ENCODE measurements at places on chromosomes 5 and 9. TPM values are rescaled to one million over a fixed set of nuclear protein-coding genes. Genes with fewer than 3 reads are reported as not detected.

CARD6 gene
- total RNA-seq: 1.8 TPM

PRLR gene
- not detected for total RNA-seq

SKIC3 gene
- 93.5 TPM for total RNA-seq

OR1Q1 gene
- total RNA-seq: 1.1 TPM

MSMP gene
- total RNA-seq: 0.88 TPM

DNA sequence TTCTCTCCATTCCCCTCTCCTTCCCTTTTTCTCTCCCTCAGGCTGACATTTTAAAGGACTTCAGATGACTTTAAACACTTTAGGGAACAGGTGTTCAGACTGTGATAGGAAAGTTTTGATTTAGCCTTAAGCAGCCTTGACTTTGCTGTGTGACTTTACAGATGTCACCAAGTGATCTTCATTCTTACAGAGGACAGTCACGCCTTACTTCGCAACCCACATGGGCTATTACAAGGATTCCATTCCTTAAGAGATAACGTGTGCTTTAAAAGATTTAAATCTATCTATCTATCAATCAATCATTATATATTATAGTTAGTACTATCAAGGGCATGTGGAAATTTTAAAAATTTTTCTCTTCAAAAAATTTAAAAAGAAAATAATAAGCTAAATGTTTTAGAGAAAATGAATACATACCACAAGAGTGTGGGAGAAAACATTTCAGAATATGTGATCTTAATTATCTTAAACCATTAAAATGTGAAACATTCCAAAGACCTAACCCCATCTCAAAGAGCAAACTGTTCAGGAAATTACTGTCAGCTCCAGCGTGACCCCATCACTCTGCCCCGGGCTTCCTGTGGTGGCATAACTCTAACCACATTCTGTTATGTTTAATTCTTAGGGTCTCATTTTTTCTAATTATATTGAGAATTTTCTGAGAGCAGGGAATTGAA, 530.5 kb downstream of the SEMA5A start:
- no peaks in the 10 kb centered on the region for H3K36me3 ChIP-seq
- no peaks in the 10 kb centered on the region for H3K27me3 ChIP-seq
- H3K4me1 ChIP-seq: no peaks in the 10 kb centered on the region
- H3K27ac ChIP-seq: no peak overlapping the region
- no peak overlapping the region for H3K4me3 ChIP-seq
- DNase-seq: no peak

DNA sequence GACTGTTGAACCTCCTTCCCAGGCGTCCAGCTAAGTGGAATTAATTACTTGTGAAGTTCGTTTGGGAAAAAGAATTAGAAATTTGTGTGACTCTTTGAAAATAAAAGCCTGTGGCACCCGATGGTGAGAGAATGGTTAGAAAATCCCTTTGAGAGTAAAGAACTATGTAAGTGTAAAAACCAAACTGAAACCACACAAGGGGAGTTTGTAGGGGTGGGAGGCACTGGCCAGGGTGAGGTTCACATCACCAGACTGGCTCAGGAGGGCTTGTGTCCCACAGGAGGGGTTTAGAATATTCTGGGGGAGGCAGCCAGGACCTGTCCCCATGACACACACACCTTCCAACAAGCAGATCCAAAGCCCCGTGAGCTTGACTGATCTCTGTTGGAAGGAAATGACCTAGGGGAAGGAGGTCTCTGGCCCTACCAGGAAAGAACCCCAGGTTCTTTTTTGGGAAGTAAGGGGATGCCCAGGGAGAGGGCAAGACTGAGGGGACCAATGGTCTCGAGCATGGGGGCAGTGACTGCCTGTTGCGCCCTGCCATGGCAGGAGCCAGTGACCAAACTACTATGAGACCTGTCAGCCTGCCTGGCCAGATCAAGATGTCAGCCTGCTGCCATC, 4.3 kb downstream of the SPATA24 start:
- no peaks in the 10 kb centered on the region for H3K36me3 ChIP-seq
- DNase-seq: no peak
- H3K27me3 ChIP-seq: no peaks in the 10 kb centered on the region
- peaks cover 27% of the 10 kb centered on the region for H3K4me1 ChIP-seq

DNA sequence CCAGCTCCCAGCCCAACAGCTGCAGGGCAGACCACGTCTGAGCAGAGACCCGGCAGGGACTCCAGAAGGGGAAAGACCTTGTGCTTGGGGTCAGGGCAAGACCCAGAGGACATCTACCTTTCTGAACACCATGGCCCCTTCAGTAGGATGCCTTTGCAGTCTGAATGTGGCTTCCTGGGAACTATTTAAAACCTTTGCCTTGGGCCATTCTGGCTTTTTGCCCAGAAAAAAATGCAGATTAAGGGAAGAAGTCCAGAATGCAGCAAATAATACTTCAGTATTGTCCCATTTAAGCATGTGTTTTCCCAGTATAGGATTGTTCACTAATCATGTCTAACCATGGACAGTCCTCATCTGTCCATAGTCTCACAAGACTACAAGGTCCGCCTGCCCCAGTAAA, 67.5 kb upstream of the ERCC6L2 start:
- peaks cover 22% of the 10 kb centered on the region for H3K4me1 ChIP-seq
- no peak overlapping the region for H3K4me3 ChIP-seq
- H3K27ac ChIP-seq: no peak overlapping the region
- peaks cover 6% of the 10 kb centered on the region for H3K27me3 ChIP-seq
- DNase-seq: no peak
- peaks cover 4% of the 10 kb centered on the region for H3K36me3 ChIP-seq

DNA sequence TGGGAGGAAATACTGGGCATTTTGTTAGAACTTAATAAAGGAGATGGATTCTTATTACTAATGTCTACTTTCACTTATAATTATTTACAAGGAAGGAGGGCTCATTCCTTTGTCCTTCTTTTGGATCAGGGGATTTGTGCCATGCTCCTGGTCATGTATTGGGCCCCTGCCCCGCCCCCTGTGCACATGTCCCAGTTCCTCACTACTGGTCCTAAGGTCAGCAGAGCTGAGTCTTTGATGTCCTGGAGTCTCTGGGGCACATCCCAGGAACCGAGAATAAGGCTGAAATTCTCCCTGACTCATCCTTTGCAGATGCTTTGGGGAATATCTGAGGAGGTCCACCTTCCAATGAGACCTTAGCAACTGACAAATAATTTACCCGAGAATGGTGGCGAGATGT, 19.6 kb upstream of the TIFAB start:
- no peak overlapping the region for H3K4me3 ChIP-seq
- DNase-seq: no peak
- no peaks in the 10 kb centered on the region for H3K36me3 ChIP-seq
- H3K27ac ChIP-seq: no peak overlapping the region
- no peaks in the 10 kb centered on the region for H3K4me1 ChIP-seq

DNA sequence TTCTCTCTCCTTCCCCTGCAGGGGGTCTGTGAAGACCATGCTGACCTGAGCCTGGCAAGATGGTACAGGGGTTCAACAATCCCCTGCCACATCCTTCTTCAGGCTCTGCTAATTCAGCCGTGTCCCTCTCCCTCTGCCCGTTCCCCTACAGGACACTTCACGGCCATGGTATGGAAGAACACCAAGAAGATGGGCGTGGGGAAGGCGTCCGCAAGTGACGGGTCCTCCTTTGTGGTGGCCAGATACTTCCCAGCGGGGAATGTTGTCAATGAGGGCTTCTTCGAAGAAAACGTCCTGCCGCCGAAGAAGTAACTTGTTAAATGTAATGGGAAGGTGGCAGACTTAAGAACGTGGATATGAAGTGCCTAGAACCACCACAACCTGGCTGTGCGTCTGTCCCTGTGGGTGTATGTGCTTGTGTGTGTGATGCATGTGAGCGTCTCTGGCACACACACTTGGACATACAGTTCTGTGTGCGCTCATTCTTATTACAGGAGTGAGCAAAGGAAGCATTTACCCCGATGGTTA, 6.9 kb upstream of the CCIN start:
- no peak overlapping the region for H3K4me3 ChIP-seq
- H3K27me3 ChIP-seq: no peaks in the 10 kb centered on the region
- no peak for DNase-seq
- H3K4me1 ChIP-seq: peaks cover 20% of the 10 kb centered on the region
- no peak overlapping the region for H3K27ac ChIP-seq

- H3K4me1 ChIP-seq: no peaks in the 10 kb centered on the region
- peaks cover 29% of the 10 kb centered on the region for H3K27me3 ChIP-seq
- no peaks in the 10 kb centered on the region for H3K36me3 ChIP-seq
- no peak overlapping the region for H3K27ac ChIP-seq
- no peak overlapping the region for H3K4me3 ChIP-seq
Measured at GRCh38 chr5:31630931-31631330, 8.0 kb upstream of the PDZD2 start.

GRCh38 chr9:97975376-97975775, 7.8 kb upstream of the ANP32B start:
- H3K27me3 ChIP-seq: no peaks in the 10 kb centered on the region
- H3K4me1 ChIP-seq: peaks cover 19% of the 10 kb centered on the region
- no peak overlapping the region for H3K27ac ChIP-seq
- DNase-seq: no peak
- H3K36me3 ChIP-seq: no peaks in the 10 kb centered on the region

- no peak for DNase-seq
- no peak overlapping the region for H3K27ac ChIP-seq
- H3K4me1 ChIP-seq: no peaks in the 10 kb centered on the region
- peaks cover 3% of the 10 kb centered on the region for H3K27me3 ChIP-seq
Measured at GRCh38 chr5:9455826-9456434, 89.9 kb downstream of the SEMA5A start.

DNA sequence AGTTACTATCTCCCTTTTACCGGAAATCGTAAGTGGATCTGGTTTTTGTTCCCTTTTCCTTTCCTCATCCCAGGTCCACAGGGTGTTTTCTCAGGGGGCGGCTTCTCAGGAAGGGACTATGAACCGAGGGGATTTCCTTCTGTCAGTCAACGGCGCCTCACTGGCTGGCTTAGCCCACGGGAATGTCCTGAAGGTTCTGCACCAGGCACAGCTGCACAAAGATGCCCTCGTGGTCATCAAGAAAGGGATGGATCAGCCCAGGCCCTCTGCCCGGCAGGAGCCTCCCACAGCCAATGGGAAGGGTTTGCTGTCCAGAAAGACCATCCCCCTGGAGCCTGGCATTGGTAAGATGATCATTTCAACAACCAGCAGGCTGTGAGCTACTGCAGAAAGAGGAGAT, 75.8 kb downstream of the GOLPH3 start:
- DNase-seq: no peak
- no peaks in the 10 kb centered on the region for H3K27me3 ChIP-seq
- no peaks in the 10 kb centered on the region for H3K4me1 ChIP-seq

DNA sequence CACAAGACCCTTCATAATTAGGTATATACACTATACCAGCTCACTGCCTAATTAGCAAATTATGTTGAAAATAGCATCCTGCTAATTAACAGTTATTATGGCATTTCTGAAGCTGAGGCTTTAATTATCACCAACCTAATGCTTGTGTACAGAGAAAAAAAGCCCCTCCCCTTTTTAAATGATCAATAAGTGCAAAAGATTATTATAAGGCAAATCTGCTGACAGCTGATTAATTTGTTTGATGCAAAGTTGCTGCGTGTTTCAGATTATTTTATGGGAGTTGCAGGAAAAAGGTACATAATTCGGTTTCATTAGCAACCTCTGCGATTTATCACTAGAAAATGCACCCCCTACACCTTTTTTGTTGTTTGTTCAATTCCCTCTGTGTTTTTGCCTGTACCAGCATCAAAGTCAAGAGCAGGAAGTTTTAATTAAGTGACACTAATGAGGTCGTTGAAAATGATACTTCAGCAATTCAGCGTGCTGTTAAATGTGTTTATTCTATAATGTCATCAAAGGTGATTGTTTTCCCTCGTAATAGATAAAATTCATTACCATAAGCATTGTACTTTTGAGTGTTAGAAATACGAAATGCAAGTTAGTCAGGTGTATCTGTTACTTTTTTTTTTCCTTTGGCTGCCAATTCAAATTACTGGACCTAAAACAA, 170.0 kb downstream of the EBF1 start:
- H3K36me3 ChIP-seq: no peaks in the 10 kb centered on the region
- peaks cover 3% of the 10 kb centered on the region for H3K27me3 ChIP-seq
- DNase-seq: no peak
- H3K4me1 ChIP-seq: peaks cover 3% of the 10 kb centered on the region
- H3K4me3 ChIP-seq: no peak overlapping the region
- H3K27ac ChIP-seq: no peak overlapping the region

DNA sequence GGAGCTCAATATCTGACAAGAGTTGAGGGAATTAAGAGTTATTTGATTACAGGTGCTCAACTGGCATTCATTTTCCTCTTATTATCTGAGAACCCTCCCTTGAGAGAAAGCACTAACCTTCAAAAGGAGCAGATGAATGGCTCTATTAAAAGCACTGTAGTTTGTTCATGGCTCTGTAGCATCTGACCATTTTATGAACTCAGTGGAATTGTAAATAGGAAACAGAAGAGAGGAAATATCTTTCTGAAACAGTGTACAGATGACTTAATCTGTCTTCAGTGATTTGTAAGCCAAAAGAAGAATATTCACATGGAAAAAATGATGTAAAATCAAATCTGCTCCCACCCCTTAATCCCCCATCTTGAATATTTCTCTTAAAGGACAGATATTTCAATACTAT, 810.4 kb upstream of the GRAMD2B start:
- no peaks in the 10 kb centered on the region for H3K4me1 ChIP-seq
- no peak overlapping the region for H3K4me3 ChIP-seq
- no peaks in the 10 kb centered on the region for H3K27me3 ChIP-seq
- DNase-seq: no peak
- H3K27ac ChIP-seq: no peak overlapping the region

GRCh38 chr9:90840696-90841095, 39.1 kb downstream of the SYK start:
- no peak overlapping the region for H3K27ac ChIP-seq
- H3K36me3 ChIP-seq: no peaks in the 10 kb centered on the region
- no peak for DNase-seq
- H3K4me3 ChIP-seq: no peak overlapping the region

- H3K4me3 ChIP-seq: peak overlapping the region; percentile 95
- H3K36me3 ChIP-seq: no peaks in the 10 kb centered on the region
- peaks cover 26% of the 10 kb centered on the region for H3K4me1 ChIP-seq
- DNase-seq: peak; percentile 75
- peak overlapping the region; percentile 97 for H3K27ac ChIP-seq
- no peaks in the 10 kb centered on the region for H3K27me3 ChIP-seq
Measured at GRCh38 chr9:77177894-77178794, 810 bp downstream of the VPS13A start.

DNA sequence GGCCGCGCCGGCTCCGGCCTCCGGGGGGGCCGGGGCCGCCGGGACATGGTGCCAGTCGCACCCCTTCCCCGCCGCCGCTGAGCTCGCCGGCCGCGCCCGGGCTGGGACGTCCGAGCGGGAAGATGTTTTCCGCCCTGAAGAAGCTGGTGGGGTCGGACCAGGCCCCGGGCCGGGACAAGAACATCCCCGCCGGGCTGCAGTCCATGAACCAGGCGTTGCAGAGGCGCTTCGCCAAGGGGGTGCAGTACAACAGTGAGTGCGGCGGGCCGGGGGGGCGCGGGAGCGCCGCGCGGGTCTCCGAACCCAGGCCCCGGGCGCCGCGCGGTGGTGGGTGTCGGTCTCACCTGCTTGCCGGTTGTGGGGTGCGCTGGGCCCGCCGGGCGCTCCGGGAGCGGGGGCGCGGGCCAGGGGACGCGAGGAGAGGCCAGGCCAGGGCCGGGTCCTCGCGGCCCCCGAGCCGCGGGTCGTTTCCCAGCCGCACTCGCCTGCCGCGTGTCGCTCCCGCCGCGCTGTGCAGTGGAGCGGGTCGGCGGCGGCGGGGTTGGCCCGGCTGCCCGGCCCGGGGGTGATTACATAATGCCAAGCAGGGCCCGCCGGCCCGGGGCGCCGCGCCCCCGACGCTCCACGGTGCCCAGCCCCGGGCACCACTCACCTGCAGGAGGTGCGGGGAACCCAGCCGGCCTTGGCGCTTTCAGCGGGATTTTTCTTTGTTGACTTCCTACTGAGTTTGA, 492 bp downstream of the RABL6 start:
- peak overlapping the region; percentile 82 for H3K4me3 ChIP-seq
- H3K27ac ChIP-seq: peak overlapping the region; percentile 69
- H3K36me3 ChIP-seq: no peaks in the 10 kb centered on the region
- peaks cover 19% of the 10 kb centered on the region for H3K4me1 ChIP-seq
